ENCODE measurements at places on chromosomes 5 and 9.

DNA sequence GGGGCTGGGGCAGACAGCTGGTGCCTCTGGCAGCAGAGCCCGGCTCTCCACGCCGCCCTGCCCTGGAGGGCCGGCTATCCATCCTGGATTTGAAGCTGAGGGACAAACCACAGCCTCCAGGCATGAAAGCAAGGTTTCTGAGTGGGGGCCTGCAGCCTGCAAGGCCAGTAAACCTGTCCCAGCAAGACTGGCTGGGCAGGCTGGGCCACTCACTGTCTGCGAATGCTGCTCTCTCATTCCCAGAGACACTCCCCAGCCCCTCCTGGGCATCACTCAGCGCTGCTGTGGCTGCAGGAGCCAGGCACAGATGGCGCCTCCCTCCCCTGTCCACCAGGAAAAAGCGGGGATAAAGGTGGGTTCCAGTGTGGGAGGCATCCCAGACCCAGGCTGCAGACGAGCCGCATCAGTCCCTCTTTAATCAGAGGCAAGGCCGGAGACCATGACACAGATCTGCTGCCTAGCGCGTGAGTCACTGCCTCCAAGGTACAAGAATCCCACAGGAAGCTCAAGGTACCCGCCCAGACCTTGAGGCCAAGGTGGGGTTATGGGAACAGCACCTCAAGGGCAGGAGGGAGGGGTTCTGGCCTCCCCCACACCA is 118.0 kb downstream of the VAV2 start:
- no peak for DNase-seq

- DNase-seq, result no peak
Observed at GRCh38 chr5:156819967-156820581, 30.0 kb upstream of the PPP1R2B start.

GRCh38 chr9:88590558-88591146 is 55.7 kb downstream of the NXNL2 start:
- no peak for DNase-seq

- DNase-seq, result no peak
Observed at GRCh38 chr9:101481261-101481660, 45.7 kb upstream of the ALDOB start.

- no peak for DNase-seq
Observed at GRCh38 chr5:80540691-80541090, 29.4 kb downstream of the ANKRD34B start.

DNA sequence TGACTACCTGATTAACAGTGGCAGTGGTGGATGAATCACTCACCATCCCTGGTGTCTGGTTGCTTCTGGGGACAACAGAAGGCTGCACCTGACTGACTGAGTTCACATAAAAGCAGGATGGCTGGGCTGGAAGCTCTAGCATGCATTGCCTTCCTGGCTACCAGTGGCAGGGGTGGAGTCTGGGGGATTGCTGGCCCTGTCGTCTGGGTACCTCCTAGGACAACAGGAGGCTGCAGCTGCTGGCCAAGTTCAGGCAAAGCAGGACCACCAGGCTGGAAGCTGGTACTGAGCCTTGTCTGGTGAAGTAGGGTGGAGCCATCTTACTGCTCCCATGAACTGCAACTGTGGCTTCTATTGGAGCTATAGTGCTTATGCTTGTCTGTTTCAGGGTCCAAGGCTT is 480.8 kb upstream of the CTNND2 start:
- no peak for DNase-seq

DNA sequence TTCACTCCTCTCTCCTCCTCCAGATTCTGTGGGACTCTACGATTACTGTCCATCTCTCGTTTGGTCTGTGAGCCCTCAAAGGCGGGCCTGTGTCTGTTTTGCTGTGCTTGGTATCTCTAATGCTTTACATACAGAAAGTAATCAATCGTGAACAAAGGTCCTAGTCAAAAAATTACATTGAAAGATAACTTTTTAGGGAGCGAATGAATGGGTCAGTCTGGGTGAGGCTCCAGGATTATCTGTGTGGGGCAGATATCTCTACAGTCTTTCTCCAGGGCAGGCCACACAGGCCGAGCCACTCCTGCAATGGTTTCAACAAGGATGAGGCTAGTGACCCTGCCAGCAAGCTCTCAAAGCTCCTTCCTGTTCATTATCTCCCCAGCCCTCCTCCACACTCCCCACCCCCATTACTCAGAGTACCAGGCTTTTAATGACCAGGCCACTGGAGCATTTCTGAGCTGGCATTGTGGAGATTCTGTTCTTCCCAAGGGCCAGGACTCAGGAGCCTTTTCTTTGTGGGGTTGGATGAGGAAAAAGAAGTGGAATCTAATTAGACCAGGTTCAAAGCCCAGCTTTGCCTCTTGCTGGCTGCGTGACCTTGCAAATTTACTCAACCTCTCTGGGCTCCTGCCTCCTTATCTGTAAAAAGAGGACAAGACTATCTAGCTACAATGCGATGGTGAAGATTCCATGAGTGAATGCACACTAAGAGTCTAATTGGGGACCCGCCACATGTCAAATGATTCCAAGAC is 10.2 kb downstream of the CORO2A start:
- no peak for DNase-seq

GRCh38 chr5:119292701-119293515 is 62.9 kb upstream of the TNFAIP8 start:
- no peak for DNase-seq

GRCh38 chr9:127921557-127922120 is 4.8 kb upstream of the ST6GALNAC4 start:
- peak; percentile 71 for DNase-seq

- no peak for DNase-seq
Observed at GRCh38 chr5:6348476-6349000, 29.8 kb downstream of the MED10 start.

GRCh38 chr9:3058409-3058808 is 214.5 kb upstream of the PUM3 start:
- no peak for DNase-seq

- DNase-seq, result no peak
Observed at GRCh38 chr9:110283751-110284150, 27.4 kb upstream of the TXN start.

DNA sequence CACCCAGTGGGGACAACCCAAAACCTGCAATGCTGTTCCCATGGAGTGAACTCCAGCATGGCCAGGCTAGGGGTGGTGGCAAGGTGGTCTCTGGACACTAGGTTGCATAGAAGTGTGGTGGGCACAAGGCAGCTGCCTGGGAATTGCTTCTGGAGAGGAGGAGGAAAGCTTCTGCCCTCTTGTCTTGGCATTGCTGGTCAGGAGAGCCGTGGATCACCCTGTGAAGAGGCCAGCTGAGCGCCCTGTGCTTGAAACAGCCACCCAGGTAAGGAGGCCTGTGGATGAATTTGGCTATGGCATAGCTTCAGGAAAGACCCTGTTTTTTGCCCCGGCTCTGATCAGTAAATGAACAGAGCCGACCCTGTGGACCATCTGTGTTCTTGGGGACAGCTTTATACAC is 273.1 kb downstream of the HSPA4 start:
- DNase-seq, result no peak

GRCh38 chr9:91949946-91950664 is at the start of gene ROR2:
Gene ROR2, minus strand, starts transcription at chr9:91950228.
- DNase-seq, result peak; percentile 40

GRCh38 chr9:4985386-4986266 is 554 bp downstream of the JAK2 start:
- DNase-seq, result no peak

DNA sequence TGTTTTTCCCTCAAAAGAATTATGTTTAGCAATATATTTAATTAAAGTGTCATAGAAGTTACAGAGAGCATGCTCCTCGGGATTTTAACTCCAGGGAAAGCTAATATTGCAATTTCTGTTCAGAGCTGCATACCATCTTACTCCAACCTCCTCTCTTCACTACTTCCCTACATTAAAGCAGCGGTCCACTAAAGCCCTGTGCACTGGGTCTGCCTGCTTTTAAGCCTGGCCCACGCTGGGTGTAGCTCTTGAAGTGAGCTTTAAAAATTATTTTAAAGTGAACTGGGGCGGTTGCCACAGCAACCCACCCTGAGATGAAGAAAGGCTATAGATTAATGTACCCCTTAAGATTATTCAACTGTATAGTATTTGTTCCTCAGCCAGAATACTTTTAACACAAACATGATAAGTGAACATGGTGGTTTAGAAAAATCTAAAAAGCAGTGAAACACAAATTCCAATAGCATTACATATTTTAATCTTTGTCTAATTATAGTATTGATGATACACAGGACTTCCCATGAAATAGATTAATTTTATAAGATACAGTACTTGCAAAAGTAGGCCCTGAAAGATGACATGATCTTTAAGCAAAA is 3.9 kb upstream of the MEF2C start:
- DNase-seq, result no peak

- peak; percentile 13 for DNase-seq
Observed at GRCh38 chr9:88534456-88535225, at the start of gene NXNL2. Gene NXNL2, plus strand, starts transcription at chr9:88535178. Its CDS starts 257 bp downstream, at chr9:88535435.

GRCh38 chr5:41903382-41903891 is 707 bp upstream of the RIMOC1 start:
- no peak for DNase-seq

- DNase-seq, result no peak
Observed at GRCh38 chr5:4079831-4080230, 484.2 kb downstream of the IRX1 start.

DNA sequence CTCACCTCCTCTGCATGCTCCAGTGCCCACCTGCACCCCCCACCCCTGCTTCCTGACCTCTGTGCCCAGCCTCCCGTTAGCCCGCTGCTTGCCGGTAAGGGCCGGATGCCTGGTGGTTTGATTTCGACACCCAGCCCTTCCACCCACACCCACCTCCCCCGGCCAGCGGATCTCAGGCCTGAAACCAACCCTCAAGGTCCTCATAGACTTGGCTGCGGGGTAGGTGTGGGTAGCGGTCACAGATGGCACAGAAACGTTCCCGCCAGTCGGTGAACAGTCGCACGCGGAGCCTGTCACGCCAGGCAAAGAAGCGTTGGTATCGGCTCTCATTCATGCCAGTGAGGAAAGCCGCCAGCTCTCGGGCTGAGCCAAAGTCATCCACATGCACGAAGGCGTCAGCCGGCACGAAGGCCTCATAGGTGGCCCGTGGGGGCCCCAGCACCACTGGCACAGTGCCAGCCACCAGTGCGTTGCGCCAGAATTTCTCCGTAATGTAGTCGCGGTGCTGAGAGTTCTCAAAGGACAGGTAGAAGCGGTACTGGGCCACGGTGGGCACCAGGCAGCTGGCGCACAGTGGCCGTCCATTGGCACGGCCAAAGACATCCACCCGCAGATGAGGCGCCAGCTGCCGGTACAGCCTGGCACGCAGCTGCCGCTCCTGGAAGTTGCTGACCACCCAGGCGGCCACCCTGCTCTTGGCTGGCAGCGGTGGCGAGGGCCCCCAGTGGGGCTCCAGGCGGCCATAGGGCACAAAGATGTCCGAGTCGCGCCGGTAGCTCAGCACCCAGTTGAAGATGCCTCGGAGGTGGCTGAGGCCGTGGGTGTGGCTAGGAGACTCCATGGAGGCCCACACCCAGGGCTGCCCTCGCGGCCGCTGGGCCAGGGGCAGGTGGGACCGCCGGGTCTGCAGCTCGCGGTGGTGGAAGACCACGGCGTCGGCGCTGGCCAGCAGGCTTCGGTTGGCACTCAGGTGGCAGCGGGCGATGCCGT is 1.1 kb downstream of the FUT7 start:
- peak; percentile 44 for DNase-seq

GRCh38 chr5:93677359-93677891 is 64.0 kb downstream of the POU5F2 start:
- no peak for DNase-seq

GRCh38 chr5:144103611-144104485 is 66.6 kb downstream of the YIPF5 start:
- DNase-seq, result no peak

GRCh38 chr5:135443161-135443960 is 3.8 kb downstream of the DCANP1 start:
- no peak for DNase-seq

GRCh38 chr5:66410122-66410521 is 186.1 kb upstream of the MAST4 start:
- DNase-seq, result no peak

- no peak for DNase-seq
Observed at GRCh38 chr9:91676046-91676445, 252.4 kb upstream of the NFIL3 start.

- no peak for DNase-seq
Observed at GRCh38 chr5:152649609-152650008, 244.5 kb upstream of the NMUR2 start.

DNA sequence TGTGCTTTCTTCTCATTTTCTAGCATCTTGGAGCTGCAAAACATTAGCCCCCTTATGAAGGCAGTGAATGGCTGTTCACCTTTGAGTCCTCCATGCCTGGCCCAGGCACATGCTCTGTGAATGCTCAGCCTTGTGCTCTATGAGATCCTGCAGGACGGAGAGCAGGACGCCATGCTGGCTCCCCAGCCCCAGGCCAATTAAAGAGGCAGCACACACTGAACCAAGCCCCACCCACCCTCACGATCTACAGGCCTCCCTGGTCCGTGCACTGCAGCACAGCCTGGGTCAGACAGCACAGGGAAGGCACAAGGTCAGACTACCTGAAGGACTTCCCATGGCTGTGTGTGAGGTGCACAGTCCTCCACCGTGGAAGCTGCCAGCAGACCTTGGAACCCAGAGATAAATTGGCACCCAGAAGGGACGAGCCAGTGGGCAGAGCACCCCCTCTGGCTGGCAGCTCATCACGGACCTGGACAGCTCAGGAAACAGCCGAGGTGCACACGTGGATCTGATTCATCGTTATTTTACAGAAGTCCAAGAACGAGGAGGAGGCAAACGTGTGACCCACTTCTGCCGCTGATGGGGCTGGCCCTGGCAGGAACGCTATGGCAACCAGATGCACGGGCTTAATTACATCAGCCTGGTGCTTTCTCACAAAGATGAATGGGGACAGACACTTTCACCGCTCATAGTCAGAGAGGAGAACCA is 59.5 kb downstream of the OLFM1 start:
- no peak for DNase-seq

DNA sequence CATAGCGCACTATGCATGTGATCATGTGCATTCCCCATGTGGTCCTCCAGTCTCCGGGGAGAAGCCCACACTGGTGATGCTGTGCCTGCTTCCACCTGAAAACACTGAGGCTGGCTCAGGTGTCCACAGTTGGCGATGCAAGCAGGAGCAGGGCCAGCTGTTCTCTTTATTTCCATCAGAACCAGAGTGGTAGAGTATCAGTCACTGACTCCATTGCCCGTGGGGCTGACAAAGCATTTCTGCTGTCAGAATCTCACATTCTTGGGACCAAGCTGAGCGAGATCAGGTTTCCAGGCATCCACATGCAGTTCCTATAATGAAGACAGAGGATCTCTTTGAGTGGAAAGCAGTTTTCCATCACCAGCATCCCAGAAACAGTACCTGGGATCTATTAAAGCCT is 52.5 kb downstream of the GADD45G start:
- no peak for DNase-seq

GRCh38 chr5:176630681-176631222 is 277 bp downstream of the EIF4E1B start:
- no peak for DNase-seq

- no peak for DNase-seq
Observed at GRCh38 chr5:9987101-9987500, 262.6 kb downstream of the ATPSCKMT start.

GRCh38 chr5:32760091-32760509 is 49.0 kb downstream of the NPR3 start:
- DNase-seq, result no peak

GRCh38 chr9:33846231-33846630 is 29.3 kb downstream of the UBE2R2 start:
- DNase-seq, result no peak
